ENCODE measurements at places on chromosomes 3 and 15.

DNA sequence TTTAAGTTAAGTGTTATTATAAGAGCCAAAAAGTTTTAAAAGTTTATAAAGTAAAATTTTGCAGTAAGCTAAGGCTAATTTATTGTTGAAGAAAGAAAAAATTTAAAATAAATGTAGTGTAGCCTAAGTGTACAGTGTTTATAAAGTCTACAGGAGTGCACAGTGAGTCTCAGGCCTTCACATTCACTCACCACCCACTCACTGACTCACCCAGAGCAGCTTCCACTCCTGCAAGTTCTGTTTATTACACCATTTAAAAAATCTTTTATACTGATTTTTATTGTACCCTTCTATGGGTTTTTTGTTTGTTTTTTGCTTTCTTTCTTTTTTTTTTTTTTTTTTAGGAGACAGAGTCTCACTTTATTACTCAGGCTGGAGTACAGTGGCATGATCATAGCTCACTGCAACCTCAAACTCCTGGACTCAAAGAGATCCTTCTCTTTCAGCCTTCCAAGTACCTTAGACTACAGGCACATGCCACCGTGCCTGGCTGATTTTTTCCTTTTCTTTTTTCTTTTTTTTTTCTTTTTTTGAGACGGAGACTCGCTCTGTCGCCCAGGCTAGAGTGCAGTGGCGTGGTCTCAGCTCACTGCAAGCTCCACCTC is 25.9 kb downstream of the CSTA start:
- no peak for DNase-seq

- DNase-seq, result no peak
These were observed 4.5 kb upstream of the PARP15 start for GRCh38 chr3:122572940-122573412.

DNA sequence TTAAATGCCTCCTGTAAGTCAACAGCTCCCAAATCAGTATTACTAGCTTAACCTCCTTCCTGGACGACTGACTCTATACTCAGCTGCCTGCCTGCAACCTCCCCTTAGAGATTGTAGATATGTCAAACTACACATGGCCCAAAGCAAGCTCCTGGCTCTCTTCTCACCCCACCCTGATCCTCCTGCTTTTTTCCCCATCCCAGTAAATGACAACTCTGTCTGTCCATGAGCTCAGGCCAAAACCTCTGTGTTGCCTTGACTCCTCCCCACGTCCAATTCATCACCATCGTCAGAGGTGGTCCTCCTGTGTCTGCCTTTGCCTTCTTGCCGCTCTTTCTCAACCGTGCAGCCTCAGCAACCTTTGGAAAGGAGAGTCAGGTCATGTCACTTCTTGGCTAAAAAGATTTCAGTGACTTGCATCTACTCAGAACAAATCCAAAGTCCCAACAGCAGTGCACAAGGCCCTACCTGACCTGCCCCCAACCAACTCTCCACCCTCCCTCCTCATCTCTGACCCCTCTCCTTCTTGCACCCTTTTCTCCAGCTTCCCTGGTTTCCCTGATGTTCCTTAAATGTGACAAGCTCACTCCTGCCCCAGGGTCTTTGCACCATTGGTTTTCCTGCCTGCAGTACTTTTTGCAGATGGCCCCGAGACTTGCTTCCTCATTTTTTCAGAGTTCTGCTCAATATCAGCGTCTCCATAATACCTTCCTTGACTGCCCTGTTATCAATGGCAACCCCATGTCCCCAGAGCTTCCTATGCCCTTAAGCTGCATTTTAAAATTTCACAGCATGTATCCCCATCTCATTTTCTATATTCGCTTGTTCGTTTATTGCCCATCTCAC is 52.8 kb downstream of the LSM3 start:
- no peak for DNase-seq

GRCh38 chr3:13518516-13518953 is 30.4 kb upstream of the FBLN2 start:
- DNase-seq, result no peak

GRCh38 chr3:128177865-128178264 is 24.6 kb downstream of the EEFSEC start:
- DNase-seq, result no peak

GRCh38 chr15:38598749-38599148 is 34.1 kb upstream of the RASGRP1 start:
- DNase-seq, result no peak

DNA sequence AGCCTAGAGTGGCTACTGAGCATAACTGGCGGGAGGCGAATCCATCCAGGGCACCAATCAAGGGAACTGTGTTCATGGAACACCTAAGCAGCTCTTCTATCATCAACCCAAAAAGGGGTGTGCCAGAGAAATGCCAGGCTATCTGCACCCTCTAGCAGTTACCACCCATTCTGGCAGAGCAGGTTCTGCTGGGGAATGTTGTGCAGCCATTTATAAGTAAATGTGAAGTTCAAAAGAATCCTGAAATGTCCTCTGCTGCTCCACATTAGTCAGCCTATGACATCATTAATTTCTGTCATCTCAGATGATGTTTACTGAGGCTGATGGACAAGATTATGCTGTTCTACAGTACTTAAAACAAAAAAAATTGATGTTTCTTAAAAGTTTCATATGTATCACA is 7.7 kb downstream of the SKIC8 start:
- no peak for DNase-seq

DNA sequence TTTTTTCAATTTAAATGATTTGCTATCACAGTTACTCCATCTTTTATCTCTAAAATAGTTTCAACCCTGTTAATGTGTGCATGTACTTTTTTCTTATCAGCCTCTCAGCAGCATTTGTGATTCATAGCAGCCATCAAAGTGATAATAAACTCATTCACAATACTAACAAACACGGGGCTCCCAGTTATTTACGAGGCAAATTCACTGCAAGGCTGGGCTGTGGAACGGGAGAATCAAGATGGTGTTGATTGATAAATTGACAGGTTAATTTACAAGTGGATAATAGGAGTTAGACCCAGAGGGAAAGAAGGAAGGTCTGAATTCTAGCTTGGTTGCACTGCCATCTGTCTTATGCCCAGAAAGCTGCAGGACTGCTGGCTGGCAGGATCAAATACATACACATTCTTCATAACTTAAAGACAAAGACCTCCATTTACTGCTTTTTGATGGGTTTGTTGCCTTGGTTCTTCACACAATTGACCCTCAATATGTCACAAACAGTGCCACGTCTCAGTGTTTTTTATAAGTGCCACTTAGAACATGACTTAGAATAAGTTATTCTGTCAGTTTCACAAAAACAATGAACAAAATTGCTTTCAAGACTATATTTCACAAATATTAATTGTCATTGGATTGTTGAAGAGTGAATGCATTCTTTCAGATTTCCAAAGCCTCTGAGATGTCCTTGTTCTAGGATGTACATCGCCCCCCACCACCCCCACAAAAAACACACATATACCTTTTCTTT is 562.8 kb downstream of the NR2F2 start:
- no peak for DNase-seq

- no peak for DNase-seq
These were observed 147.9 kb upstream of the GAP43 start for GRCh38 chr3:115475178-115476041.

DNA sequence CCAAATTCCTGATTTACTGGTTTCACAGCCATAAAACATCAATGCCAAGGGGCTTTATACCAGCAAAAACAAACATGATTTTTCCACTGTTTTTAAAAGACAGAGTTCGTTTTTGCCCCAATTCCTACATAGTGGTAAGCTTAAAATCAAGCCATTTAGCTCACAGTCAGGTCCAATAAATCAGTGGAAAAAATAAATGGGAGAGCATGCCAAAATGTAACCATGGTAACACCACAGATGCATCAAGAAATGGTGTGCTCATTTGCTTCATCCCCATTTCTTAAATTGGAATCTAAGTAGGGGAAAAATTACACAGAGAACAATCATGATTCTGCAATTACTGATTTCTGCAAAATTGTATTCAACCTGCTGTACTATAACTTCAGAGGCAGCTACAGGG is 418.8 kb downstream of the MAGI1 start:
- no peak for DNase-seq

DNA sequence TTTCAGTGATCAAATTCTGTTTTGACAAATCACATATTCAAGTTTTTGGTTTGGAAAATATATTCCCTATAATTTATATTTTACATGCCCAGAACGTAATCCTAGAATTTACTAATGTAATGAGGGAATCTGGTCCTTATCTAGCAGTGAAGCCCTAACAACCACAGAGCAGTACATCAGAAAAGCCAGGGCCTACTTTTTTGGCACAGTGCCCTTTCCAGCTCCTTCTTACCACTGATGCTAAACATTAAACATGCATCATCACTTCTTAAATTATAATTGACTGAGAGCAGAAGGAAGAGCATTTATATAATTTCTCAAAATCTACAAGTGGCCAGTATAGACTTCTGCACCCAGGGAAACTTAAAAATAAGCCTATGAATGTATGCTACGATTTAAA is 66.7 kb downstream of the FBXL22 start:
- no peak for DNase-seq

- no peak for DNase-seq
These were observed 161.3 kb downstream of the OCA2 start for GRCh38 chr15:27937851-27938250.

GRCh38 chr3:120640231-120640630 is 41.8 kb downstream of the HGD start:
- no peak for DNase-seq

DNA sequence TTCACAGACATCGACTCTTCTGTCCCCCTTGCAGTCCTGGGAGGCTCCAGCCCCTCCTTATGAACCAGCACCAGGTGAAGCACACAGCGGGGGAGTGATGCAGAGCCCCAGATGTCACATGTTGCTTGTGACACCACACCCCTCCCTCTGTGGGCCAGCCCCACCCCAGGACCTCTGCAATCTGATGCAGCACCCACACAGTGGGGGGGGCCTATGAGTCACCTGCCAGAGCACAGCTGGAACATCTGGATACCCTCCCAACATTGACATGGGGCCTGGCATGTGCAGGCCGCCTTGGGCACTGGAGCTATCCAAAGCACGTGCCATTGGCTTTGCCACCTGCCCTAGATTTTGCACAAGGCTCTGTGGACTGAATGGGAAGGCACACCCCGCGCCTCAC is 70.5 kb downstream of the FEM1B start:
- no peak for DNase-seq

DNA sequence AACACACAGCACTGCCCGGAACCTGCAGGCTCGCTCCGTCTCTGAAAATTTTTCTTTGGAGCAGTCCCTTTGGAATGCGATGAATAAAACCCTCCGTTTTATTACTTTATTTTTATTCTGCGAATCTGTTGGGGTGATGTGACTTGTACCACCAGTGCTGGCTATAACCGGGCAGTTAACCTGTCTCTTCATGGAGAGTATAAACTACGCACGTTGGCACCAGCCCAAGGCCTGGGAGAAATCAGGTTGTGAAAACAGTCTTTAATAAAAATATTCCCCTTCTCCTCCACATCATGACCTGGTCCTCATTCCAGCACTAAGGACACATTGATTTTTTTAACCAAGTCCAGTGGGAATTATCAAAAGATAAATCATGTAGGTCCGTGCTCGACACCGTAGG is 116.8 kb downstream of the WNT5A start:
- DNase-seq, result no peak

DNA sequence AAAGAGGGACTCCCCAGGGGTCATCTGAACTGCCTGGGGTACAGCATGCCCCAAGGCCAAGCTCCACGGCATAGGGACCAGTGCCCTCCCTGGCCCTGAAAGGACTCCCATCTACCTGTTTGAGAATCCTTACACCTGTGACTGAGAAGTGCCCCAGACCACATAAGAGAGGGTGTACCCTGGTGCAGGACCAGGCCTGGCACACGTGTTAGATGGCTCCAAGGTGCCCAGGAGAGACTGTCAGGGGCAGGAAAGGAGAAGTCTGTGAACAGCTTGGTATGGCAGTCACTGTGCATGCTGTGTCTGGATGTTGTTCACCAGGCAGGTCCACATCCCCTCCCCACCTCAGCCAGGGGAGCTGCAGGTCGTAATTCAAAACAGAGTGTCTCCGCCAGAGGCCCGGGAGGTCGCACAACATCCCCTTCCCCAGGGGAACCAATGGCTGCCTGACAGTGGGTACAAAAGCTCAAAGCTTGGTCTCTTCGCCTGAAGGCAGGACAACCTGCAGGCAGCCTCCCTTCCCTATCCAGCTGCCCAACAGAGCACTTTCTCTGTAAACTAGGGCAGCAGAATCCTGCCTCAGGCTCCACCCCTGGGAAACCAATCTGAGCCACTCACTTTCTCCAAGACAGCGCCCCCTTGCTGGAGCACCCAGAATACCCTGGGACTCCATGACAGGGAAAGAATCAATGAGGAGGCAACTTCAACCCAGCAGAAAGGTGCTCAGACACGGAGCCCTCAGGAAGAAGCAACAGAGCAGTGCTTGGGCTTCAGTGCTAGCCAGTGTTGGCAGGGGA is 3.9 kb downstream of the NUP210 start:
- no peak for DNase-seq

- DNase-seq, result peak; percentile 10
These were observed 11.0 kb upstream of the KNG1 start for GRCh38 chr3:186705882-186706780.

DNA sequence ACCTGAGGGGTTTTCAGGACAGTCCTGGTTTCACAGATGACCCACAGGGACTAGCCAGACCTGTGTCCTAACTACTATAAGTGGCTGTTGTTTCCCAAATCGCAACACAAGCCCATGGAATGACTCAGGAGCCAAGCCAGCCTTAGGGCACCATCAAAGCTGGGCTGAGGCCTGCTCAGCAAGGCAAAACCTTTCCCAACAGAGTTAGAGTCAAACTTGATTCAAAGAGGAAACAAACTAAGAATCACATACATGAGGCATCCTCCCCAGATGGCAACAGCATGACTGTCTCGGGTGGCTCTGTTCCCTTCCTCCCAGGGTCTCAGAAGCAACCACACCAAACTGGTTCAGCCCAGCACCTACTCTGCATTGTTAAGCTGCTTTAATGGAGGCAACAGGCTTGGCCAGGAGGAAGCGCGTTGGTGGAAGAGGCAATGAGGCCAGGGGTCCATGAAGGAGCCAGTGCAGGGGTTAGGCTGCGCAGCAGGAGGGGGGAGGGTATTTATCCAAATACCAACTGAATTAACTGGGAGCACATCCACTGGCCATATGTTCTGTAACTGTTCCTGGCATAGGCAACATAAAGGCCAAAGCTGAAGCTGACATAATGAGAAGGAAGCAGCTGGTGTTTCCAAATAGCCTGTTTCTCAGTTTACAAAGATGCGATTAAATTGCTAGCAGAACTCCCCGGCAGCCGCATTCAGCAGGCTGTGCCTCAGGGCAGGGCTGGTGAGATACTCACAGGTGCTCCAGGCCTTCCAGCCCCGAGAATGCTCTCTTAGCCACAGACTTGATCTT is 102.4 kb downstream of the LRIG1 start:
- DNase-seq, result no peak

DNA sequence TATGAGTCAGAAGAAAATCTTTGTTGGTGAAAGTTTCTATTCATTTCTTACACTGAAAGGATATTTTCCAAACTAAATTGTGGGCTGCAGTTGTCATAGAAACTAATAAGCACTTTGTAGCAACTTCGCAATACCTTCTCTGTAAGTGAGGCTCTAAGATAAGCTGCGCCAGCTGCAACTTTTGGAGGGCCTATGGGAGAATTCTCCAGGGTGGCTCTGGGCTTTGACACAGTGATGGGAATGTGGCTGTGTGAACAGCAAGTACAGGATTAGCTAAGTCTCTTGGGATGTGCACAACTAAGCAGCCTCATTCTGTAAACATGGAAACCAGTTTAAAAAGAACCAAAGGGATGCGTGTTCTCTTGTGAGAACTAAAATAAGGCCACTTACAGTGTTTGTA is 124.6 kb upstream of the SGO1 start:
- no peak for DNase-seq

- DNase-seq, result no peak
These were observed 92.7 kb upstream of the OCA2 start for GRCh38 chr15:28191832-28192231.

GRCh38 chr3:42752961-42753360 is 20.1 kb downstream of the CCDC13 start:
- DNase-seq, result no peak
